Activated CD8-positive, alpha-beta memory T cell treated with anti-CD3 and anti-CD28 coated beads for 48 hours (primary cell): ENCODE measurements at places on chromosomes 2 and 18.

DNA sequence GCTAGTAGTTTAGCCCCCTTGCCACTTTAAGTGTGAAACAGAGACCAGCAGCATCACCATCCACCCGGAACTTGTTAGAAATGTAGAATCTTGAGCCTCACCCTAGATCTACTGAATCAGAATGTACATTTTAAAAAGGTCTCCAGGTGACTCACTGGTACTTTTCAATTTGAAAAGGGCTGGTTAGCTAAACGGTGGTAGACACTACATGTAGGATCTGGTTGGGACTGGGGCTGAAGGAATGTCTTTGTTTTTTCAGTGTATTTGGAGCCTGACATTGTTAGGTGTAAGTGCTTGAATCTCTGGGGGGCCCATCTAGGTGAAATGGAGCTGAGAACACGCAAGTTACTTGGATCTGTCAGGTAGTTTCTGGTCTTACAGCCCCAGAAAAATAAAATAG, 44.0 kb upstream of the XPO1 start:
- no peak for DNase-seq

GRCh38 chr18:21183670-21184069, 58.4 kb upstream of the GREB1L start:
- DNase-seq: no peak

DNA sequence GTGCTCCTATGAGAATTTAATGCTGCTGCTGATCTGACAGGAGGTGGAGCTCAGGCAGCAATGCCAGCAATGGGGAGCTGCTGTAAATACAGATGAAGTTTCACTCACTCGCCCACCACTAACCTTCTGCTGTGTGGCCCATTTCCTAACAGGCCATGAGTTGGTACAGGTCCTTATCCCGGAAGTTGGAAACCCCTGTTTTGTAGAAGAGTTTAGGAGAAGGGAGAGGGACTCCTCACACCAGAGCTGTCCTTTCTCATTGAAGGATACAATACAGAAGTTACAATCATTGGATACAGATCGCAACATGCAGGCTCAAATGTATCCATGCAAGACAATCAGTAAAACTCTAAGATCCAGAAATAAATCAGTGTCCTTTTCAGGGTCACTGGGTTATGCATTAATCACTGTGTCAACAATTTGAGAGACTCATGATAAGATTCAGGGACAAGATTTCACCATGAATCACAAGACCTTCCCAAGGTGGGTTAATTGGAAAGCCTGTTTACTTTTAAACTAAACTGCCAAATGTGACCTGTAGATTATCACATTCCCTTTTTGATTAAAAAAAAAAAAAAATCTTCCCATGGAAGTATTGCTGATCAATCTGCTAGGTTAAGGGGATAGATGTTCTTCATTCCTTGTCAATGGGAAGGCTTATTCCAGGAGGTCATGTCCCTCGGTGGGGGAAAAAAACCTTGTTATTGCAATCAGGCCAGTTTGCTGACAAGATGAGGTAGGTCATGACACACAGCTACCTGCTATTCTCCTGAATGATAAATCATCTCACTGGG, 97.2 kb downstream of the SP100 start:
- no peak for DNase-seq

DNA sequence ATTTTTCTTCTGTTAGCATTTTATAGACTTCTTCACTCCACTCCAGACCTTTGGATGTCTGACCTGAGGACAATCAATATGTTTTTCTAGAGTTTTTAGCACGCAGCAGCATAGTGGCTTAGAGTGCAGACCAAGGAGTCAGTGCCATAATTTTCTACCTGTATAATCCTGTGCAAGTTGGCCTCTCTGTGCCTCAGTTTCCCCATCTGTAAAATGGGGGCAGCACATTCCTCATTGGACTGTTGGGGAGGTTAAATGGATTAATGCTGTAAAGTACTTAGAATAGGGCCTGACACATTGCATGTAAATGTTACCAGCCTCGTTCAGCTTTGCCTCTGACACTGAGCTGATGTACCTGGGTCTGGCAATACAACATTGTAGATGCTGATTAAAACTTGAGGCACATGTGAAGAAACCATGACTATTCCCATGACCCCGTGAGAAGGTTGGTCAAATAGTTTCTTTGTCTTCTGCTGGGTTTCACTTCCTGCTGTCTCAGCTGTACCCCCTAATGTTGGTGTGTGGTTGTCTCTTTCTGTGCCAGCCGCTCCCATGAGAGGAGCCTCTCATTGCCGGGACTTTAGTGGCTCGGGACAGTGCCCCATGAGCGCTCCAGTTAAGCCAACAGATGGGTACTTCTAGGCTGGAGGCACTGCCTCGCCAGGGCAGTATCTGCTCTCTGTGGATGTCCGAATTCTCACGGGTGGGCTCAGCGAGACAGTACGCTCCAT, 125.3 kb downstream of the SH3RF3 start:
- no peak for DNase-seq

DNA sequence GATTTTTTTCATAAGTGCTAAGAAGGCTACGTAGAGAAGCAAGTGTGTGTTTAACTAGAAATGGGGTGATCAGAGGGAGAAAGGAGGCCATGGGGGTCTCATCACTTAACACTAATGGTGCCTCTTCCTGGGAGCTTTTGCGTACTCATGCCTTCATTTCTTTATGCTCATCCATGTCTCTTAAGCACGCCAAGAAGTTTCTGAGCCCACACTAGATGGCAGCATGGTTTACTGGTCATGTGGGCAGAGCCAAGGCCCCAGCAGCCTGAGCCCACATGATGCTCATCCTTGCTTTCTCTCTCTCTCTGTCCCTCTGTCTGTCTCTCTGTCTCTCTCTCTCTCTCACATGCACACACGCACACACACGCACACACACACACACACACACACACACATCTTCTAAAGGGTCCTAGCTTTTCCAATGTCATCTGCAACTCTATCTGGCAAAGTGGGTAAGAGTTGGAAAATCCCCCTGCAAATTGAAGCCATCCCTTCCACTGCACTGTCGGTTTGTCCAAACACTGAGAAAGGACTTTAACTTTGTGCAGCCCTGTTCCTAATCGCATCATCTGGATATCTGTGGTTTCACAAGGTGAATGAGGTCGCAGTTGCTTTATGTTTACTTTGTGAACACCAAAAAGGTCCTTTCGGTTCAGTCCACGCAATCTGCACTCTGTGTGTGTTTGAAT, 137.1 kb upstream of the CCDC68 start:
- no peak for DNase-seq

DNA sequence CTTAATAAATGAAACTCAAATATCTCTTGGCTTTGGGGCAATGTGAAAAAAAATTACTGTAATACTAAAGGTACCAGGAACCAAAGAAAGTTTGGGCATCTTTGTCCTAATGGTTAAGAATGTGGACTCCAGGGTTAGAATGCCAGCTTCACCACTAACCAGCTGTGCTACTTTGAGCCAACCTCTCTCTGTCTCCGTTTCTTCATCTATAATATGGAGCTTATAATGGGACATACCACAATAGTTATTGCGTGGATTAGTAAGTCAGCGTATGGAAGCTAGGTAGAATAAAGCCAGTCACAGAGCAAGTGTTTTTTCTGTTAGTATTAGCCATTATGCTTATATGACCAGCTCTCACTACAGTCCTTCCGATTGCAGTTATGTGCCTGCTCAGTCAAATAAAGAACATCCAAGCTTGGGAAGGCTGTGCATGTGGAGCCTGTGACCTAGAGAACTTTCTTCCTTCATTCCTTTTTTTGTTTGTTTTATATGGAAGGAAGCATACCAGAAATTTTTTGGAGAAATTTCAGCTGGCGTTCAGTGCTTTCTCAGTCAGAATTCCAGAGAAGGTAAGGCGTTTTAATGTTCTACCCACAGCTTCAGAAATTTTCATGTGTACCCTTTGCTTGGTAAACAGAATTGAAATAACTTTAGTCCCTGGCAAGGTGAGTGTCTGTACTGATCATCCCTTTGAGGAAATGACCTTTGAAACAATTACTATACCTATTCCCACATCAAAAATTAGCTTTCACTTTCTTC, 114.0 kb upstream of the RND3 start:
- no peak for DNase-seq

DNA sequence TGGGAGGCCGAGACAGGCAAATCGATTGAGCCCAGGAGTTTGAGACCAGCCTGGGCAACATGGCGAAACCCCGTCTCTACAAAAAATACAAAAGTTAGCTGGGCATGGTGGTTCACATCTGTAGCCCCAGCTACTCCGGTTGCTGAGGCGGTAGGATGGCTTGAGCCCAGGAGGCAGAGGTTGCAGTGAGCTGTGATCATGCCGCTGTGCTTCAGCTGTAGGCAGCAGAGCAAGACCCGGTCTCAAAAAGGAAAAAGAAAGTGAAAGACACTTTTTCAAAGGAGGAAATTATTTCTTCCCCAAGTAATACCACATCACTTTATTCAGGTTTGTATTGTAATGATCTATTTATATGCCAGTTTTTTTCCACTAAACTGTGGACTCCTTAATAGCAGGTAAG, 35.7 kb upstream of the TAF4B start:
- no peak for DNase-seq

- no peak for DNase-seq
These were observed 156.1 kb downstream of the AGPS start for GRCh38 chr2:177548636-177549035.

GRCh38 chr2:50529600-50530218, 502.2 kb downstream of the NRXN1 start:
- no peak for DNase-seq

- no peak for DNase-seq
These were observed 50.5 kb downstream of the CCDC85A start for GRCh38 chr2:56234241-56234640.

GRCh38 chr2:32235315-32235714, 29.4 kb downstream of the NLRC4 start:
- no peak for DNase-seq

- DNase-seq: no peak
These were observed 142.5 kb upstream of the L3MBTL4 start for GRCh38 chr18:6557057-6557769.

DNA sequence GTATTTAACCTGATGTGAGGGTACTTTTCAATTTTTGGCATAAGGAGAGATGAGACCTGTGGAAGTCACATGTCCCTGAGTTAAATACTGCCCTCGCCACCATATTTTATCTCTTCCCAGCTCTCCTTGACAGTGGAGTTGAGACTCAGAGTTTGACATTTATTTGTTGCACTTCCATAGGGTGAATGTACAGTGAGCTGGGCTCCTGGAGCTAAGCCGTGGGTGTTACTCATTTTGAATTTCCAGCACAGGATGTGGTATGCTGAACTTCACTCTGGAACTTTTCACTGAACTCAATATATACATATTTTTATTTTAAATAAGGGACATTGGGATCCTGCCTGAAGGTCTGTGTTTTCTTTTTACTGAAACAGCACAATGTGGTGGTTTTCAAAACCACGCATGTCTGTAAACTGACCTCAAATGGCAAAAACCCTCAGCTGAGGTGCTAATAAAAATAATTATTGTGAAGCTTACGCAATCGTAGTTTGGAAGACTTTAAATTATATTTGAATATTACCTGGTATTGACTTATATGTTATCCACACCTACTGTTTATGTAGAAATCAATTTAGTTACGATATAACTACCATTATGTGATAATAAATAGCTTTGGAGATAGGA, 12.1 kb downstream of the RNF144A start:
- DNase-seq: no peak

DNA sequence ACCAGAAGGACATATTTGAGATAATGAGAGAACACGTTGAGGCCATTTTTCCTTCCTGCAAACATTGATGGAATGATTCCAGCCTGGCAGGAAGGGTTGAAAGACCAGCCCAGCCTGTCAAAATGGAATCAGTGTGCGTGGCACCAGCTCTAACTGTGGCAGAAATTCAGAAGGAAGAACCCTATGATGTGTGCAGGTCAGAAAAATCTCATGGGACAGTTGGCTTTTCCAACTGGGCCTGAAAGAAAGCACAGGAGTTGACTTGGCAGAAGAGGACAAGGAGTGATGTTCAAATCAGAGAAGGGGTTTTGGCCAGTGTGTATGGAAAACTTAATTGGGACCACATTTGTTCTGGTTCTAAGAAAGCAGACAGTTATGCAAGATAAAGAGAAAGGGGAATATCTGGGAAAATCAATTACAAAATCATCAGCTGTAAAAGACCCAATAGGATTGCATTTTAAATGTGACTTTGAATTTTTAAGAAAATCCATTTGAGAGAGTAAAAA, 192.8 kb upstream of the PID1 start:
- DNase-seq: no peak

DNA sequence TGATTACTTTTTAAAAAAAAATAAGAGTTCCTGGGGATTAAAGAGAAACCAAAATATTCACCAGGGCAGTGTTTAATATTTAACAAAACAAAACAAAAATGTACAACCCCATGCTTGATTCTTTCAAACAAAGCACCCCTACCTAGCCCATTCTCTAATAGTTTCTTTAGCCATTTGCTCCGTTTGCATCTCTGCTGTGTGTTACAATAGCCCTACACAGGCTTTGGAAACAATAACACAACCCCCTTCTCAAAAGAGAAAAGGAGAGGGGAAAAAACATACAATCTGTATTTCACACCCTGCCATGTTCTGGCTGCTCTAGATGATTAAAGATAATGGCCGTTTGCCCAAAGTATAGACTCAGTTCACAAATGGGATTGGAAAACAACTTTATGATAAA, 302.9 kb downstream of the CPS1 start:
- DNase-seq: no peak

DNA sequence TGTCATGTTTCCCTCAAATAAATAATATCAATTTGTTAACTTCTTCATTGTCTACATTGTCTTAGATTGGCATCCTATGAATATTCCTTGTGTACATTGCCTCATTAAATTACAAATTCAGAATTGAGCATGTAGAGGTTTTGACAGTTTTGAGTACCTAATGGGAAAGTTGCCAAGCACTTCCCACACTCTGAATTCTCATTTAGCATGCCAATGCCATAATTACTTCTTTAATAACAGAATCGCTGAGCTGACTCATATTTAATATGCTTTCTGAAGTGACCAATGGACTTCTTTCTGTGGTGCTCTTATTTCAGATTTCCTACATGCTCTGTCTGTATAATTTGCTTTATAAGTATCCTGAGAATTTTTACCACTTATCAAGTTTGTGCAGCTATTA, 114.4 kb upstream of the NOL4 start:
- DNase-seq: no peak
